Lung (tissue), 17 donors: ENCODE measurements at places on chromosomes 6 and 20. TPM values are rescaled to one million over a fixed set of nuclear protein-coding genes. Genes with fewer than 3 reads are reported as not detected.

DNA sequence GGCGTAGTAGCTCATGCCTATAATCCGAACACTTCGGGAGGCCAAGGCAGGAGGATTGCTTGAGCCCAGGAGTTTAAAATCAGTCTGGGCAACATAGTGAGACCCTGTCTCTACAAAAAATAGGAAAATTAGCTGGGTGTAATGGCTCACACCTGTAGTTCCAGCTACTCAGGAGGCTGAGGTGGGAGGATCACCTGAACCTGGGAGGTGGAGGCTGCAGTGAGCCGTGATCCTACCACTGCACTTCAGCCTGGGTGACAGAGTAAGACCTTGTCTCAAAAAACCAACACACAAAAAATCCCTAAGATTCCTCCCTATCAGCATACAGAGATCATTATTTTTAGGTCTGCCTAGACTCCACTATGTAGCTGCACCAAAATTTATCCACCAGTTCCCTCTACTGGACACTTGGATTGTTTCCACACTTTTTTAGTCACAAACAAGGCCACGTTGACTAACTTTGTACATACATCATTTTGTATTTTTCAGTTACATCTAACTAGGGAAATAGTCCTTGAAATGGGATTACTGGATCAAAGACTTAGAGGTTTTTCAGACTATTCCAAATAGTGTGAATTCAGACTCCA is 3.6 kb upstream of the PHF1 start:
- no peaks in the 10 kb centered on the region for H3K36me3 ChIP-seq
- H3K4me1 ChIP-seq: peaks cover 2% of the 10 kb centered on the region
- H3K4me3 ChIP-seq: no peak overlapping the region
- no peak for DNase-seq
- H3K27ac ChIP-seq: no peak overlapping the region
- H3K27me3 ChIP-seq: no peaks in the 10 kb centered on the region

The PTCRA gene
- polyA plus RNA-seq: 5.5 TPM

GRCh38 chr6:111283707-111284106 is 196.4 kb downstream of the SLC16A10 start:
- peaks cover 3% of the 10 kb centered on the region for H3K36me3 ChIP-seq
- H3K4me1 ChIP-seq: no peaks in the 10 kb centered on the region
- H3K27me3 ChIP-seq: no peaks in the 10 kb centered on the region
- H3K27ac ChIP-seq: no peak overlapping the region

The GLP1R gene
- polyA plus RNA-seq: 0.07 TPM

The ADGRF1 gene
- polyA plus RNA-seq: 23.3 TPM

DNA sequence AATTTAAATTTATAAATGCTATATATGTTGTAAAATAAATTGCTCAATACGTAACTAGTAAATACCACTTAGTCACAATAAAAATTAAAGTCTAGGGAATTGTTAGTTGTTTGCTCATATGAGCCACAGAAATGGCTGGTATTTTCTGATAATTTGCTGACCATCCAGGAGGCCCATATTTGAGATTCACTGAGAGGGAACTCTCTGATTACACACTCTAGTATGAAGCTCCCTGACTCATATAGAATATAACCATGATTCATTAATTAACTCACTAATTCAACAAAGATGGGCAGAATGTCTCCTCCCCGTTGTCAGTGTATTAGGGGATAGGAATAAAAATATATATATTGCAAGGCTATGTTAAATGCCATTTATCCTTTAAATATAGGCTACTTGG is 46.6 kb upstream of the TMEM30A start:
- no peaks in the 10 kb centered on the region for H3K27me3 ChIP-seq
- H3K4me3 ChIP-seq: no peak overlapping the region
- no peak overlapping the region for H3K27ac ChIP-seq

The SMPDL3A gene
- polyA plus RNA-seq: 14.0 TPM

- H3K4me3 ChIP-seq: no peak overlapping the region
- peaks cover 7% of the 10 kb centered on the region for H3K36me3 ChIP-seq
- DNase-seq: no peak
- H3K27ac ChIP-seq: no peak overlapping the region
These were observed 611 bp upstream of the TM9SF4 start for GRCh38 chr20:32108814-32109391.

The THBD gene
- 49.5 TPM for polyA plus RNA-seq

DNA sequence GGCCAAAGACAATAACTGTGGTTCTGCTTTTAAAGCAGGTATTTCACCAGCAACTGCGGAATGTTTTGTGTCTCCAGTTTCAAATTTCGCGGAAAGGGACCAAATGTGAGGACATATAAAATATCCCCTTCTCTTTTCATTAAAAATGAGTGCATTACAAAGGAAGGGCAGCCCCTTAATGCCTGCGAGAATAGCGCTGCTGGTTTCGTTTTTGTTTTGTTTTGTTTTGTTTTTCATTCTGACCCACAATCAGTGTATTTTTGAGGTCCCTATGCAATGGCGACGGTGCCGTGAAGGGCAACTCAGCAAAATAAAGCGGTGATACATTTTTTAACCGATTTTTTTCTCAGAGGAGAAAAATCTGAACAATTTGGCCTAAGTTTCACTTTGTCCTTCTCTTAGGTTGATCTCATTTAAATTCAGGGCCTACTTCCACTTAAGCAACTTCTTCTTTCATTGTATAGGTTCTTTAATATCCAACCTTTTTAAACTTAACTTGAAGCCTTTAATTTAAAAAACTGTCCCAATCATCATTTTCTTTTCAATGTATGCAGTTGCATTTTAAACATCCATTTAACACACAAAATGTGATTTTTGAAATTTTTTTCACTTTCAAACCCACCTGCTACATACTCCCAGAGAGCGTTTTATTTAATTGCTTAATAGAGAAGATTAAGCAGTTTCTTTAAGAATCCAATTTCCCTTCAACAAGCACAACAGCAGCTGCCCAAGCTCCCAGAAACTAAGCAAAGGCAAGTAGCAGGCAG is 2.9 kb upstream of the HIVEP2 start:
- no peaks in the 10 kb centered on the region for H3K36me3 ChIP-seq
- peak; percentile 78 for DNase-seq
- H3K4me3 ChIP-seq: peak overlapping the region; percentile 92
- H3K27ac ChIP-seq: peak overlapping the region; percentile 95

The MATN4 gene
- 0.14 TPM for polyA plus RNA-seq

DNA sequence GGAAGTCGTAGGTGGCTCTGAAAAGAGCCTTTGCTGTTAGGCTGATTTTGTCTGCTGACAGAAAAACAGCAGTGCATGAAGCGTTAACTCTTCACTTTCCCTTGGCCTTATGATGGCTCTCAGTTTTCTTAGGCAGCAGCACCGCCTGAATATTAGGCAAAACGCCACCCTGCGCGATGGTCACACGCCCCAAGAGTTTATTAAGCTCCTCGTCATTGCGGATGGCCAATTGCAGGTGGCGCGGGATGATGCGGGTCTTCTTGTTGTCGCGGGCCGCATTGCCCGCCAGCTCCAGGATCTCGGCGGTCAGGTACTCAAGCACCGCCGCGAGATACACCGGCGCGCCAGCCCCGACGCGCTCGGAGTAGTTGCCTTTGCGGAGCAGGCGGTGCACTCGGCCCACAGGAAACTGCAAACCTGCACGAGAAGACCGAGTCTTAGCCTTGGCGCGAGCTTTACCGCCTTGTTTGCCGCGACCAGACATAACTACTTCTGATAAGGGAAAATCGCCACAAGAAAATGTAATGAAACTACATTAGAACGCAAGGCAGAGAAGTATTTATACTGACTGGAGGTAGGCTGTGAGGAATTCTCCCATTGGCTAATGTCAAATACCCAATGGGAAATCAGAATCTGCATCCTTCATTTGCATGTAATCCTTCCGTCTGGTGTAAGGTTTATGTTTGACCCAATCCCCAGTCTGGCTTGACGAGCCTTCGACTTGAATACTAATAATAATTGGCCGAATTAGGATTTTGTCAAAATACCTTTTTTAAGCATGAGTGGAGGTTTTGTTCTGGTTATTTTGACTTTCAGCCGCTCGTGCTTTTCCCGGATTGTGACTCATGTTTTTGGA is 53.9 kb upstream of the HFE start:
- H3K27ac ChIP-seq: peak overlapping the region; percentile 76
- peaks cover 8% of the 10 kb centered on the region for H3K4me1 ChIP-seq
- H3K36me3 ChIP-seq: no peaks in the 10 kb centered on the region
- peak overlapping the region; percentile 26 for H3K4me3 ChIP-seq

DNA sequence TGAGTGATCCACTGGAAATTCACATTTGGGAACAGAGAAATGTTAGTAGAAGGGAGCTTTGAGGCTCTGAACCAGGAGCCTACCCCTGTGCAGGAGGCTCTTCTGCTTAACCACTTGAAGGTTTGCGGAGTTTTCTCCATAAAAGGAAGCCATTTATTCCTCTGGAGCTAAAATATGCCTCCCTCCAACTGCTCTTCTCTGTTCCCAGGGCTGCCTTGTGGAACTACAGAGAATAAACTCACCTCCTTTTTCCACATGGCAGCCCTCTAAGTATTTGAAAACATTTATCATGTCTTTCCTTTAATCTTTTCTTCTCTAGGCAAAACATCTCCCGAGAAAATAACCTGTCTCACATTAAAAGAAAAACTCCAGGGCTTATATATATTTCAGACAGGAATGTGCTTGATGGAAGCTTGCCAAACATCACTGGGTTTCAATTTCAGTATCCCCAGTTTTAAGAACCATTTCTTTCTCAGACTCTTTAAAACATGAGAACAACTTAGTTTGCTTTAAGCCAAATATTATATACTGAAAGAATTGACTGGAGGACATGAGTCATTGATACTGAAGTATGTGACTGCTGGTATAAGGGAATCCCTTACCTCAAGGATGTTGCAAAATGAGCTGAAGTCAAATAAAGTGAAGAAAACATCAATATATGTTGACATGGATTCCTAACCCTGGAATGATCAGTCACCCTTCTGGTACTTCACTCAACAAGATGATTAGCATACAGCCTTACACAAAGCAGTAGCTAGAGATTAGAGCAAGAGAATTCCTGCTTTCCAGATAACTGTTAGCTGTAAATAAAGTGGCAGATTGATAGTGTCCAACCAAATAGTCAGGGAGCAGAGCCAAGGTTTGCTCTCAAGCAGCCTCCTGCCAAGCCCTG is 74.0 kb downstream of the ZBTB2 start:
- H3K27me3 ChIP-seq: no peaks in the 10 kb centered on the region
- H3K27ac ChIP-seq: no peak overlapping the region
- no peak for DNase-seq
- H3K36me3 ChIP-seq: peaks cover 1% of the 10 kb centered on the region
- no peak overlapping the region for H3K4me3 ChIP-seq
- no peaks in the 10 kb centered on the region for H3K4me1 ChIP-seq

The CCN5 gene
- polyA plus RNA-seq: 92.1 TPM

GRCh38 chr20:31602779-31603441 is 2.2 kb upstream of the ID1 start:
- peak; percentile 38 for DNase-seq
- no peak overlapping the region for H3K4me3 ChIP-seq
- H3K27ac ChIP-seq: peak overlapping the region; percentile 36
- no peaks in the 10 kb centered on the region for H3K36me3 ChIP-seq

DNA sequence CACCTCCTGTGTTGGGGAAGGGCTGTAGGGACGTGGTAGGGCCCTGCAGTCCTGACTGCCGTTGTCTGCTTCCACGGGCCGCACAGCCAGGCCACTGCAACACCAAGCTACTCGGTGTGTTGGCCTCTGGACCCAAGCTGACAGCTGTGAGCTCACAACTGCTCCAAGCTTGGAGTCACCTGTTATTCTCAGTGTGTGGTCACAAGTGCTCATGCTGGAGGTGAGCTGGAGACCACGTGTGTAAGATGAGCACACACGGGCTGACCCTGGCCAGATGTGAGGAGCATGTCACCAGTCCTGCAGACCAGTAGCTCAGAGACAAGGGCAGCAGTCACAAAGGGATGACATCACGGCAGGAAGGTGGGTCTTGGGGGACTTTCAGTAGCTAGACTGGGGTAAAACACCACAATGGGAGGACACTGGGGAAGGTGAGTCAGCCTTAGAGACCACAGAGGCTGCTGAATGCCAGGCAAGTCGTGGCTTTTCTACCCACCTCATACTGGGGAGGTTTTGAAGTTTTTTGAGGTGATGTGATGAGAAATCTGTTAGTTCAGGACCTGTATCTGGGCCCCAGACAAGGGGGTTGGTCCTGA is 87.3 kb downstream of the FAM120B start:
- H3K27ac ChIP-seq: no peak overlapping the region
- no peak for DNase-seq
- no peak overlapping the region for H3K4me3 ChIP-seq
- H3K27me3 ChIP-seq: no peaks in the 10 kb centered on the region

The SLC12A5 gene
- polyA plus RNA-seq: not detected

GRCh38 chr20:59429396-59429795 is 129.0 kb downstream of the EDN3 start:
- H3K4me1 ChIP-seq: no peaks in the 10 kb centered on the region
- no peaks in the 10 kb centered on the region for H3K27me3 ChIP-seq

The ZNF831 gene
- polyA plus RNA-seq: 0.26 TPM

- DNase-seq: no peak
- H3K4me3 ChIP-seq: no peak overlapping the region
These were observed 9.4 kb upstream of the TRIB3 start for GRCh38 chr20:370977-371754.

GRCh38 chr6:98980819-98981218 is 33.1 kb upstream of the FBXL4 start:
- no peaks in the 10 kb centered on the region for H3K4me1 ChIP-seq
- H3K36me3 ChIP-seq: no peaks in the 10 kb centered on the region
- no peak overlapping the region for H3K4me3 ChIP-seq
- H3K27me3 ChIP-seq: no peaks in the 10 kb centered on the region
- no peak overlapping the region for H3K27ac ChIP-seq

DNA sequence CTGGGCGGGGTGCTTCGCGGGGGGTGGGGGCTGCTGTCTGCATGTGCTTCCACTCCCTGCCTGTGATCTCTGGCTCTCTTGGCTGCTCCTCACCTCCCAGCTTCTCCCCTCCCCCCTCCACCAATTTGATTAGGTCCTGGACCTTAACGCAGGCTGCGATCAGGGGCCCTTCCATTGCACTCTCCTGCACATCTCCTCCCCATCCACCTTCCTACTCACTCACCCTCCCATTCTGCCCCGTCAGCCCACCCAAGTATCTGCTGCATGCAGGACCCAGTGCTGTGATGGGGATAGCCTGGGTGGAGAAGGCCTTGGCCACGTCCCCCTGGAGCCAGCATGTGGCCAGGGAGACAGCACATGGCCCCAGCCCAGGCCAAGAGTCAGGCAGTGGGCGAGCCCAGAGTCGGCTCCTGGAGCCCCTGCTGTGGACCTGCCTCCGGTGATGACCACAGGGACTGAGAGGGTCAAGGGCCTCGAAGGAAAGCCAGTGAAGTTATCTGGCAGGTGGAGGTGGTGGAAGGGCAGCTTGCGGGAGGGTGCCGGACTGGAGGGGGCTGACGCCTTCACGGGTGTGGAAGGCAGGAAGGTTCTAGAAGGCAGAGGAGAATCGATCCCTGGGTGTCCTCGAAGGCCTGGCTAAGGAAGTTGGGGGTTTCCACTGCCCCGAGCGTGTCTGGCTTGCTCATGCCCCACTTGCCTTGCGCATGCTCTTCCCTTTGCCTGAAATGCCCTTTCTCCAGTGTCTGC is 40.7 kb downstream of the SRC start:
- H3K27ac ChIP-seq: no peak overlapping the region
- no peak overlapping the region for H3K4me3 ChIP-seq
- H3K36me3 ChIP-seq: peaks cover 27% of the 10 kb centered on the region
- no peak for DNase-seq

- DNase-seq: peak; percentile 0
- no peak overlapping the region for H3K27ac ChIP-seq
- H3K4me1 ChIP-seq: no peaks in the 10 kb centered on the region
These were observed 436.7 kb downstream of the MEI4 start for GRCh38 chr6:78089531-78089930.

- no peaks in the 10 kb centered on the region for H3K4me1 ChIP-seq
- H3K4me3 ChIP-seq: no peak overlapping the region
- no peaks in the 10 kb centered on the region for H3K36me3 ChIP-seq
- DNase-seq: no peak
These were observed 183.4 kb downstream of the ERMARD start for GRCh38 chr6:169934699-169935347.
